ENCODE measurements at places on chromosomes 6 and 20.

GRCh38 chr6:149234051-149234962 lies 83.2 kb upstream of the TAB2 start:
- no peak for DNase-seq

GRCh38 chr6:46882645-46883044 lies 39.1 kb downstream of the ADGRF5 start:
- no peak for DNase-seq

GRCh38 chr6:14964556-14965270 lies 281.2 kb upstream of the JARID2 start:
- no peak for DNase-seq

- no peak for DNase-seq
Measured at GRCh38 chr6:23003671-23004467, 434.5 kb downstream of the HDGFL1 start.

- no peak for DNase-seq
Measured at GRCh38 chr6:2947445-2947844, 23.9 kb downstream of the SERPINB6 start.

DNA sequence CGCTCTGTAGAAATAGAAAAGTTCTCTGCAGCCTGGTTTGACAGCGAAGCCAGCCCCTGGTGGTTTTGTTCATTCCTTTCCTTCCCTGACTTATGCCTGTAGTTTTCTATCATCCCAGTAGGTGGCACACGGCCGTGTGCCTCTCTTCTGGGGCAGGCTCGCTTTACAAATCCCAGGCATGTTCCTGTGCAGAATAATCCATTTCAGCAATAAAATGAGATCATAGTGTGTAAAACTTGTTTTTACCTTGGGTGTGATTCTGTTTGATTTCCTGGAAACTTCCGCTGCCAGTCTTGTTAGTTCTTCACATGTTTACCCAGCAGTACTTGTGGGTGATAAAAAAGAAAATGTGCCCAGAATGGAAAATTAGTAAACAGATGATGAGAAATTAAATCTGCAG lies 7.4 kb upstream of the INSM1 start:
- DNase-seq: no peak

- DNase-seq: no peak
Measured at GRCh38 chr20:57118107-57118769, 148.2 kb downstream of the BMP7 start.

DNA sequence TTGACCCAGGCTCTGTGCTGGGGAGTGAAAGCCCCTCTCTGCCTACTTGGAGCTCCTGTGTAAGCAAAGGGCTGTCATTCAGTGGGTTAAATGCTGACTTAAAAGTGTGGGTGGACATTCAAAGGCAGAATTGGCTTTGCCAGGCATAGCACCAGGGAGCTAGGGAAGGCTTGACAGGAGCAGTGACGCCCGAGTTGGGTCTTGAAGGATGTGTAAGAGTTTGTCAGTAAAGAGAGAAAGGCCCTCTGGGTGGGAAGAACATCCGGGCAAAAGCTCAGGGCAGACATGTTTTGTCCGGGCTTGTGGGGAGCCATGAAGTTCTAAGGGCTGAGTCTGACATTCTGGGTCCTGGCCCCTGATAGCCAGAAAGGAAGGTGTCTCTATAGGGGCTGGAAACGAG lies 27.9 kb upstream of the CHMP4B start:
- no peak for DNase-seq

DNA sequence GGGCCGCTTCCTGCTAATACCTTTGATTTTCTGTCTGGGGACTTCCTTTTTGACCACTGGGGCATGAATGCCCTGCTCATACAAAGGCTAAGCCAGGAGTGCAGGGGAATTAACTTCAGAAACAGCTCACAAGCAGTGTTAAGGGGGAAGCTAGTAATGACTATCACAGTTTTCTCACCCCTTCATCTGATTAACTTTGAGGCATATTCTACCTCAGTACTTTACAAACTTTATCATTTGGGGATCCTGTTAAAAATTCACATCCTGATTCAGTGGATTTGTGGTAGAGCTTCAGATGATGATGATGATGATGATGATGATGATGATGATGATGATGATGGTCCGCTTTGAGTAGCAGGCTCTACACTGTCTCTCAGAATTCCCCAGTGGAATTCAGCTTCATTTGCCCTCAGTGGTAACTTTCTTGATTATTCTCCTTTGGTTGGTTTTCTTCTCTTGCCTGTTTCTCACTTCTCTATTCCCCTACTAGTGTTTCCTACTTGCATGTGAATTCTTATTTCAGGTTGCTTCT lies 78.4 kb upstream of the TMEM170B start:
- no peak for DNase-seq

DNA sequence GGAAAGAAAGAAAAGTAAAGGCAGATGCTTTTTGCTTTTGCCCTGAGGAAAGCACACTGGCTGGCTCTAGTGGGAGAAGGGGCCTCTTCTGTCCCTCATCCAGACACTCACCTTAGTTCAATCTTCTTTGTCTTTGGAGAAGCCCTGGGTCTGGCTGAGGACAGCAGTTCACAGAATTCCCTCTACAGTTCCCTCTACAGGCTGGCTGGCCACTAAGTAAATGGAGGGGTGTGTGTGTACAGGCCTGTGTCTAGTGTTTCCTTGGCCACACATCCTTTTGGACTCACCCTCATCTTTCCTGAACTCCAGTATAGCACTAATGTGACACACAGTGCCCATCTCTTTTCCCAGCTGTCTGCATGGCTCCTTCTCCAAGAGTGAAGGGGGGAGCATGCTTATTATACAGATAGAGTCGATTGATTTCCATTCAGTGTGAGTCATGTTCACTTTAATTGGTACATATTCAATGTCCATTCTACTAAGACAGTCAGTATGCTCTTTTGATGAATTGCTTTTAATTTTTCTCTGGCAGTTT lies 26.0 kb upstream of the CLVS2 start:
- no peak for DNase-seq

GRCh38 chr6:161169035-161169434 lies 104.8 kb downstream of the AGPAT4 start:
- no peak for DNase-seq

- DNase-seq: no peak
Measured at GRCh38 chr6:143160439-143161220, 99.9 kb downstream of the AIG1 start.

DNA sequence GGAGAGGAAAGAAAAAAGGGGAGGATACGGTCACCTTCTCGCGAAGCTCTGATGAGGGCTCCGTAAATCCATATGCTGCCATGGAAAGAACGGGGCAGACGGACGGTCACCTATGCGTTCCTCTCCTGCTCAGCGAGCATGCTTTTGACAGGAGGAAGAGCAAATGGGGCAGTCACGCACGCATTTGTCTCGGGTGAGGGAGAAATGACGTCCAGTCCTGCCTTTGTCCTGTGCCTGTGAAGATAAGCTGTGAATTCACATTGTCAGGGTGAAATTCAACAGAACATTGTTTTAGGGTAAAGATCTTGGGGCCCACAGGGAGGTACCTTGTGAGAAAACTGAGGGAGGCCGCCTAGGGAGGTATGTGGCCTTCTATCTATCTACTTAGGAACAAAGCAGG lies 83.8 kb downstream of the IRF4 start:
- no peak for DNase-seq

GRCh38 chr6:70310063-70310694 lies 7.3 kb upstream of the COL9A1 start:
- DNase-seq: no peak

GRCh38 chr6:97427648-97428047 lies 144.6 kb upstream of the MMS22L start:
- DNase-seq: no peak

DNA sequence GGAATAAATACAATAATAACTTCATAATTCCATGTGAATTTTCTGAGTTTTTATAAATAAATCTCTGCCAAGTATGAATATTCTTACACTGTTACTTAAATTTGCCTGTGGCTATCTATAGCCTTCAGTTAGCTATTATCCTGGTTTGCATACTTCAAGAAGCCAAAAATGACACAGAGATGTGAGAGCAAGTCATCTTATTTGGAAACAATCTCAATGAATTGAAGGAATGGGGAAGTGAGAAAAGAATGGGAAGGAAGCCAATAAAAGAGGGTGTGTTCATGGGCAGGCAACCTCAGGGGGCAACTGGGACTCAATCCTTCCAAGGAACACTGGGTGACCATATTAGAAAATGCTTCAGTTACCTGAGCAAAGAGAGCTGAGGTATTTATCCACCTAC lies 9.9 kb downstream of the HAO1 start:
- DNase-seq: no peak

DNA sequence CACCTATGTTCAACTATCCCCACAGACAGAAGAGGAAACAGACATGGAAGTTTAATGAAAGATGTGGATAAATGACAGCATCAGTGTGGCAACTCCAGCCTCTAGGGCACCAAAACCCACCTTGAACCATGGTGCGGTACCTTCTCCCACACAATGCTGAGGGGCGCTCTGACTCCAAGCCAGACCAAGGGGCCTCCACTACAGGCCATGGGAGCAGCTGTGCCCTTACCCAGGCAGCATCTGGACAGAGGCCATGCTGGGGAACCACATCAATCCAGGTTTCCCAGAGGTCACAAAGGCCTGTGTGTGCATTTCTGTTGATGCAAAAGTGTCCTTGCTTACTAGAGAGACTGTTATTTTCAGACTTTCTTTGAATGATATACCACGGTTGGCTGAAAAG lies 4.1 kb downstream of the PRR18 start:
- no peak for DNase-seq

DNA sequence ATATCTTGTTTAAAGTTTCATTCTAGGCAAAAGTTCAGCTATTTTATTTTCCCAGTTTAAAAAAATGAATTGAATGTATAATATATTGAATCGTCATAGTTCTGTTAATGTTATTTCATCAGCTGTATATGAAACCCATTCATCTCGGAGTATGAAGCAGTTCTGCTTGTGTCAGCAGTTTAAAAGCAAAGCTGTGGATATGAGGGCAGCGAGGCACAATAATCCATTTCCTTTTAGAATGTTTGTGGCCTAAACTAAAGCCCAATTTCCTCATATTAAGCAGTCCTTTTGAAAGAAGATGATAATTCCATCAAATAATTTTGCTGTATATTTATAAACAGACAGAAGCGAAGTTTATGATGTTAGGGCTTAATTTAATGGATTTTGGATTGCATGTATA lies 300.1 kb downstream of the SAMD5 start:
- DNase-seq: no peak

GRCh38 chr6:85579581-85579980 lies 14.1 kb downstream of the SNX14 start:
- DNase-seq: no peak

DNA sequence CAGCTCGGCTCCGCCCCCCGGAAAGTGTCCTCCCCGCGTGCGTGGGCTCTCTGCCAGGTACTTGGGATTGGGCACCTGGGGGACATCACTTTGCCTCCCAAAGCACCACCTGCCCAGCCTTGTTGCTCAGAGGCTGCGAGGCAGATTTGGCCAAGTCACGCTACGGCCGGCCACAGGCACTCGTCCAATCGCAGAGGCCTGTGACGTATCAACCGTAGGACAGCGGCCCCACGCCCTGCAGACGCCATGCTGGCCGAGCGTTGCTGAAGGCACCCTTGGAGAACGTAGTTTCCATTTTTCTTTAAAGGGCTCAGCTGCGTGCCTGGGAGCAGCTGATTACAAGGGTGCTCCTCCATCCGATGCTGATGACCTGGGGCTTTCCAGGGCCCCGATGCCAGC lies 3.1 kb downstream of the NTSR1 start:
- DNase-seq: no peak

GRCh38 chr6:90401933-90402830 lies 105.5 kb upstream of the BACH2 start:
- DNase-seq: no peak

DNA sequence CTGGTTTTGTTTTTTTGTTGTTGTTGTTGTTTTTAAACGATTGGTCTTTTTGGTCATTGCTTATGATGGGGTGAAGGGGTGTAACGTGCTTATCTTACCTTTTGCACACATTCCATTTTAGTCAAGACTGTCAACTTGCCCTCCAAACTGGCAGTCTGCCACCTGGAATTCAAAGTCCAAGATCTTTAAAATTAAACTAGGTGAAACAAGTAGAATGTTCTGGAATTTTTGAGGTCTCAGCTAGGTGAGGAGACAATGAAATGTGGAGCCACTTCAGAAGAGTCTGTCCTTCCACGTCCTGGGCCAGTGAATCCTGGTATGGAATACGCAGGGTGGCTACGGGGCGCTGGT lies 344.6 kb downstream of the ZFAND3 start:
- no peak for DNase-seq

DNA sequence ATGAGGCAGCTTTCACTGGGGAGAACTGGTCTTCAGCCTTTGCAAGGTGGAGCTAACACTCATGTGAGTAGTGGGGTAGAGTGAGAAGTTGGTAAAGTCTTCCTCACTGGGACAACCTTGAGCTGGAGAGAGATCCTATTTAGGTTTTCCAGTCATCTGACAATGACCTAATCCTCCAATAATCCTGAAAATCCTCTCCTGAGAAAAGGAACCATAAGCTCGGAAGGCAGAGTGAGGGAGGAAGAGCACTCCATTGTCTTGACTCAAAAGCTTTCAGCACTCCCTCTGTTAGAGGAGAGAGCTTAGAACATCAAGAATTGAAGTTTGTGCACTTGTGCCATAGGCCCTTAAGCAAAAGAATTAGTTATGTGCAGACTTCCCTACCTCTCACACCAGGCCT lies 77.8 kb downstream of the TRAM2 start:
- DNase-seq: no peak

GRCh38 chr6:41278699-41279405 lies 7.6 kb downstream of the TREM1 start:
- DNase-seq: peak; percentile 43

DNA sequence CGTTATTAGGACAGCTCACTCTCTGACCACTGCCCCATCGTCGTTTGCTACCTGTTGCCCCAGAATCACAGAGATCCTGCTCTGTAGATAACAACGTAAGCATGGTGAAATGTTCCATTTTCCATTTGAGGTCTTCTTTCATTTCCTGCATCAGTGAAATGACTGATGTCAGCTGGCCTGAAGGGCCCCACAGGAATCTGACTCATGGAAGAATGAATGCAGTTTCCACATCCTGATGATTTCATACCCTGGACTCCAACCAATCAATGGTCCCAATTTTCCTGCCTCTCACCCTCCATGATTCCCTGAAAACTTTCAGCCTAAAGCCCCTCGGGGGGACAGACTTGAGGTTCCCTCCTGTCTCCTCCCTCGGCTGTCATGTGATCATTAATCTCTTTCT lies 394.4 kb upstream of the CDH4 start:
- no peak for DNase-seq

GRCh38 chr6:135146162-135146934 lies 34.8 kb upstream of the MYB start:
- no peak for DNase-seq

DNA sequence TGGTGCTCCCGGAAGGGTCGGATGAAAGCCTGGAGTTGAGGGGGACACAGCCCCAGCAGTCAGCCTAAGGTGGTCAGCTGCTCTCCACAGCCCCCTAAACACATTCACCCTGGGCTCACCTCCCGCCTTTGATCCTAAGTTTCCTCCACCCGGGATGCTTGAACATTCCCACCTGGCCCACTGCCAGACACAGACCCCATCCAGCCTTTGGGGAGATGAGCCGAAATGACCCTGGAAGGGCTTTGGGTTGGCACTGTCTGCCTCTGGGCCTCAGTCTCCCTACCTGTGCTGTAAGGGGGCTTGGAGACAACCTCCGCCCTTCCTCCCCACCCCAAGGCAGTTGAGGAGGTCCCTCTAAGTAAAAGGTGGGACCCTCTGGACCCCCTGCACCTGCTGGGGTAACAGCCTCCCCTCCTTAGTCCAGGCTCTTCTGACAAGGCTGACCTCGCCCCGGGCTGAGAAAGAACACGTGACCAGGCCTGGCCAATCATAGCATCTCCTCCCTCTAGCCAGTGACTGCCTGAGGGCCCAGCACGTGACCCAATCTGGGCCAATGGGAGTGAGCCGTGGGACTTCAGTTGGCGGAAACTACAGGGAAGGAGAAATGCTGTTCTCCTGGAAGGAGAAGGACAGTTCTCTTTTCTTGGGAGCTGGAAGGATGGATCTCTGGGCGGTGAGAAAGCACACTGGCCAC lies 16.9 kb upstream of the UBE2V1 start:
- no peak for DNase-seq

Measured in stimulated activated CD8-positive, alpha-beta memory T cell treated with anti-CD3 and anti-CD28 coated beads, Interleukin-2, amount 100 ng/mL, for 1 hour (primary cell).